ENCODE measurements at places on chromosomes 7 and 10. TPM values are rescaled to one million over a fixed set of nuclear protein-coding genes. Genes with fewer than 3 reads are reported as not detected.

MEOX2 gene
- total RNA-seq, result 0.20 TPM

MSRB2 gene
- total RNA-seq, result 29.8 TPM

GPRIN2 gene
- 19.8 TPM for total RNA-seq

NRCAM gene
- 19.9 TPM for total RNA-seq

MYH16 gene
- not detected for total RNA-seq

OR9A2 gene
- not detected for total RNA-seq

ANKRD1 gene
- 61.8 TPM for total RNA-seq

MYOF gene
- total RNA-seq, result 25.5 TPM

ECD gene
- 29.7 TPM for total RNA-seq

WNT8B gene
- total RNA-seq, result 3.1 TPM

ZRANB1 gene
- 31.1 TPM for total RNA-seq

SDK1 gene
- 39.6 TPM for total RNA-seq

RHBDD2 gene
- 62.9 TPM for total RNA-seq

DNAH11 gene
- total RNA-seq, result 1.6 TPM

NXPH1 gene
- not detected for total RNA-seq

PDLIM1 gene
- total RNA-seq, result 118 TPM

TYW1B gene
- 5.7 TPM for total RNA-seq

ADAP1 gene
- total RNA-seq, result 10.7 TPM

TNRC18 gene
- 197 TPM for total RNA-seq

FANK1 gene
- total RNA-seq, result 2.5 TPM

FEZF1 gene
- not detected for total RNA-seq

HOXA4 gene
- 13.7 TPM for total RNA-seq

NUDT5 gene
- 56.5 TPM for total RNA-seq

EBF3 gene
- 0.38 TPM for total RNA-seq

LGI1 gene
- total RNA-seq, result not detected

TMEM196 gene
- total RNA-seq, result 0.55 TPM

SKIDA1 gene
- total RNA-seq, result 15.3 TPM

FAM237B gene
- total RNA-seq, result not detected

GRID2IP gene
- 2.5 TPM for total RNA-seq

BMPER gene
- 0.69 TPM for total RNA-seq

ASZ1 gene
- total RNA-seq, result not detected

ADAM22 gene
- 15.8 TPM for total RNA-seq

UNCX gene
- total RNA-seq, result not detected

EN2 gene
- total RNA-seq, result not detected

All from progenitor cell of endocrine pancreas (in vitro differentiated cells).